AG09309 (cell line): ENCODE measurements at places on chromosomes 7 and 10.

DNA sequence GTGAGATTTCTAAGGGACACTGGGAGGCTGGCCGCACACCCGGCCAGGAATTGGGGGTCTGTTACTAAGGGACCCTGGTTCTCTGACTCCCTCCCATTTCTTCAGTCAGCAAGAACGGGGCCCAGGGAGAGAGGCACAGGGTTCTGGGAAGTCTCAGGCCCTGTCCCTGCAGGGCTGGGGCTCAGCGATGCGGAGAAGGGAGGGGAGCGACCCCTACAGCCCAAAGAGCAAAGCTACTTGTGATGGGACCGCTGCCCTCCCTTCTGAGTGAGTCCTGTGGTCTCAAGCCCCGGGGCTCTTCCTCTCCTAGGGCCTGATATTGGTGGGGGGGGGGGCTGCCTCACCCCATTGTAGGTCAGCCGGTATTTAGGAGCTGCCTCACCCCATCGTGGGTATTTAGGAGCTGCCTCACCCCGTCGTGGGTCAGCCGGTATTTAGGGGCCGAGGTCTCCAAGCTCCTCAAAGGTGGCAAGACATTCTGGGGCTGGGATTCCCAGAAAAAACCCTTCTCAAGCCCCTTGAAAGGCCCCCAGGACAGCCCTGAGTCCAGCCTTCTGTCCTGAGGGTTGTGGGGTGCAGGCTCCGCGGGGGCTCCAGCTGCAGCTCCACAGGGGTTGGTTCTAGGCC, 16.9 kb upstream of the NKX6-2 start:
- DNase-seq: no peak

- no peak for DNase-seq
Observed at GRCh38 chr10:8044331-8044907, 10.1 kb upstream of the GATA3 start.

- DNase-seq: no peak
Observed at GRCh38 chr10:35495521-35496119, 109.5 kb upstream of the GJD4 start.

DNA sequence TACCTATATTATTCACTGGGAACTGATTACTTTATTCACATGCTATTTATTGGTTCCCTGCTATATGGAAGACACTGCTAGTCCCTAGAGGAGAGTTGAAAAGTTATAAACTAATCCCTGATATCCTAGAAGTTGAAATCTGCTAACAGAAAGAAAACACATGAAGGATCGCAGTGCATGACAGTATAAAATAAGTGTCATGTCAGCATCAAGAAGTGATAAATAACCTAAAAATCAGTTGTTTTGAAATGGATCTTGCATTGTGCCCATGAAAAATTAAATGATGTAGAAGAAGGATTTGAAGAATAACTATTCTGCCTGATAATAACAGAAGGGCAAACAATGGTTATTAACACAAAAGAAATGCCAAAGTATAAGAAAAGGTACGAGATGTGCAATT, 293.3 kb upstream of the LRRN3 start:
- no peak for DNase-seq

DNA sequence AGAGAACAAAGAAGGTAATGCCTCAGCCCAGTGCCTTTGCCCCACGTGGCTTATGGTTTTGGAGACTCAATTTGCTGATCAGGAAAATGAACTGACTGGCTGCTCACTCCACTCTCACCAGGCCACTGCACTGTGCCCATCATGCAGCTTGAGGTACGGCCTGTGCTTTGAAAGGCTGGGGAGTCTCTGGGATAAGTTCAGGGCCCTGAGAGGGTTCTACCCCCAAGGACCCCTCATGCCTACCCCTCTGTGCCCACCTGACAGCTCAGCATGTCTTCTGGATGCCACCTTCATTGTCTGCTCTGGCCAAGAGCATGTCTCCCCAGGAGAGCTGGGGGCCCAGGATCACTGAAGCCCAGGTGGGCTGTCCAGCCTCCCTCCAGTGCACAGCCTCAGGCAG, 45.5 kb upstream of the ZNF722 start:
- DNase-seq: no peak

- no peak for DNase-seq
Observed at GRCh38 chr7:74021546-74022320, 6.2 kb upstream of the ELN start.

DNA sequence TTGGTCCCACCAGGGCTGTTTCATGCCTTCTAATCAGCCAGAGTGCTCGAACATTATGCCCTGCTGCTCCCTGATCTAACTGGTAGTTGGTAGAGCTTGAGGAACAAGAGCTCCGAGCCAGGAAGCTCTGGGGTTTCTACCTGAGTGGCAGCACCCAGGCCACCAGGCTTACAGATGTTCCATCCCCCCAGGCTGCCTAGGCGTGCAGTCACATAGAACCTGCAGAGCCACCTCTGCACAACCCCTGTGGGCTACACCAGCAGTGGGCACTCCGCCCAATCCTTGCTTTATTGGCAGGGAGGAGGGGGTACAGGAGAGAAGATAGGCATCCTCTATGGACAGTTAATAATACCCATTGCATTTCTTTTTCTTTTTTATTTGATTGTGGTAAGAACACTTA, 21.8 kb downstream of the MAP3K8 start:
- no peak for DNase-seq

- DNase-seq: no peak
Observed at GRCh38 chr10:29554660-29555059, 80.1 kb downstream of the SVIL start.
